Adrenal gland (tissue), 19 donors: ENCODE measurements at places on chromosomes 13 and 19. TPM values are rescaled to one million over a fixed set of nuclear protein-coding genes. Genes with fewer than 3 reads are reported as not detected.

DNA sequence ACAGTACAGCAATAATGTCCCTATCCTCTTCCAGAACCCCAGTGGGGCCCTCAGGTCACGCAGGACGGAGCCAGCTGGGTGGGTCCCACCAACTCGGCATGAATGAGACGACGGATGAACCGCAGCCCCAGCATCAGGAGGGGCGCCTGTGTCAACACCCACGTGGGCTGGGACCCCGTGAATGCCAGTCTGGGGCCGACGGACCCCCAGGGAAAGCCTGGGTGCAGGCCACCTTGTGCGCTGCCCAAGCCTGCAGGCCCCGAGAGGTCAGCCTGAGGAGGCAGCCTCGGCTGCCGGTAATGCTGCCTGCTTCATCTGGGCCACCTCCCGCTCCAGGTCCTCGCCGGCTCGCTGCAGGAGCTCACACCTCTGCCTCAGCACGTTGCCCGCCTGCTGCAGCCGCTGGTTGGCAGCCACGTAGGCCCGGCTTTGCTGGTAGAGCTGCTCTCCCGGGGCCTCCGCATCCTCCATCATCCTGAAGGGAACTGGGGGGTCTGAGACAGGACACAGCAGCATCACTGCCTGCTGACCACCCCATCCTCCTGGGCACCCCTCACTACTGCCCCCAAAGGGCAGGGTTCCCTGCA is 4.2 kb downstream of the C19orf25 start:
- H3K27ac ChIP-seq = no peak overlapping the region
- no peaks in the 10 kb centered on the region for H3K36me3 ChIP-seq
- no peak for DNase-seq
- peaks cover 23% of the 10 kb centered on the region for H3K4me1 ChIP-seq
- peaks cover 42% of the 10 kb centered on the region for H3K27me3 ChIP-seq
- no peak overlapping the region for H3K4me3 ChIP-seq

DNA sequence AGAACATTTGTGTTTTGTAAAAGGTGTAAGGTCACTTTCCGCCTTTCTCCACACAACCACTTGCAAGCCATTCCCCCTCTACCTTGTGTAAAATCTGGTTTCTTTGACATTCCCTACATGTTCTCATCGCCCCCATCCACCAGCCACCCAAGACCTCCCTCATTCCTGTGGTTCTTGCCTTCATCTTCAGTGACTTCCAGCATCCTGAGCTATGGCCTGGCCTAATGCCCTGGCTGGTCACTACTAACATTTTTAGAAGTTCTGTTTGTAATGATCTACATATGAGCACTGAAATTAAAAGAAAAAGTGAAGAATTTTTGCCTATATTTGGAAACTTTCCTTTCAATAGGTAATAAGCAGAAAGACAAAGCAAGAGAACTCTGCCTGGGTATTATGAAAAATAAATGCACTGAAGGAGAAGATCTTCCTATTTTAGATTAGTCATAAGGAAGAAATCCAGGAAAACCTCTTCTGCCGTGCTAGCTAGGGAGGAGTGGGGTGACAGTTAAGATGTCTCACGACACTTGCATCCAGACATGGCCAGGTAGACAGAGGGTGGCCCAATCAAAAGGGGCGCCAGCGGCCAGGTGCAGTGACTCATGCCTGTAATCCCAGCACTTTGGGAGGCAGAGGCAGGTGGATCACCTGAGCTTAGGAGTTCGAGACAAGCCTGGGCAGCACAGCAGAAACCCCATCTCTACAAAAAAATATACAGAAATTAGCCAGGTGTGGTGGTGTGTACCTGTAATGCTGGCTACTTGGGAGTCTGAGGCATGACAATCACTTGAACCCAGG is 28.1 kb upstream of the MPHOSPH8 start:
- DNase-seq = no peak
- H3K4me1 ChIP-seq = no peaks in the 10 kb centered on the region
- no peak overlapping the region for H3K27ac ChIP-seq
- no peak overlapping the region for H3K4me3 ChIP-seq
- H3K27me3 ChIP-seq = peaks cover 22% of the 10 kb centered on the region
- no peaks in the 10 kb centered on the region for H3K36me3 ChIP-seq

GRCh38 chr13:49466292-49466838 is 22.3 kb downstream of the SETDB2 start:
- no peak overlapping the region for H3K27ac ChIP-seq
- H3K4me3 ChIP-seq = no peak overlapping the region
- DNase-seq = no peak
- no peaks in the 10 kb centered on the region for H3K36me3 ChIP-seq

SHANK1 gene
- 6.9 TPM for total RNA-seq

ZNF418 gene
- 9.0 TPM for total RNA-seq

ZNF99 gene
- total RNA-seq = not detected

CABP5 gene
- not detected for total RNA-seq

COX6B1 gene
- 315 TPM for total RNA-seq

ADGRE2 gene
- total RNA-seq = 15.7 TPM
